ACHN (cell line): ENCODE measurements at places on chromosomes 16 and 17.

DNA sequence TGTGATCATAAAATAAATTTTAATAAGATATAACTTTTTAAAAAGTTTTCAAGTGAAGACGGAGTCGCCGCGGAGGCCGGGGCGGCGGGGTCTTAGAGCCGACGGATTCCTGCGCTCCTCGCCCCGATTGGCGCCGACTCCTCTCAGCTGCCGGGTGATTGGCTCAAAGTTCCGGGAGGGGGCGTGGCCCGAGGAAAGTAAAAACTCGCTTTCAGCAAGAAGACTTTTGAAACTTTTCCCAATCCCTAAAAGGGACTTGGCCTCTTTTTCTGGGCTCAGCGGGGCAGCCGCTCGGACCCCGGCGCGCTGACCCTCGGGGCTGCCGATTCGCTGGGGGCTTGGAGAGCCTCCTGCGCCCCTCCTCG, at the start of gene FOXC2:
Gene FOXC2 (plus strand): TSS at position 229 of the 365 bp plus-strand sequence. CDS start 507 bp downstream, outside the sequence.
- peak; percentile 94 for DNase-seq

DNA sequence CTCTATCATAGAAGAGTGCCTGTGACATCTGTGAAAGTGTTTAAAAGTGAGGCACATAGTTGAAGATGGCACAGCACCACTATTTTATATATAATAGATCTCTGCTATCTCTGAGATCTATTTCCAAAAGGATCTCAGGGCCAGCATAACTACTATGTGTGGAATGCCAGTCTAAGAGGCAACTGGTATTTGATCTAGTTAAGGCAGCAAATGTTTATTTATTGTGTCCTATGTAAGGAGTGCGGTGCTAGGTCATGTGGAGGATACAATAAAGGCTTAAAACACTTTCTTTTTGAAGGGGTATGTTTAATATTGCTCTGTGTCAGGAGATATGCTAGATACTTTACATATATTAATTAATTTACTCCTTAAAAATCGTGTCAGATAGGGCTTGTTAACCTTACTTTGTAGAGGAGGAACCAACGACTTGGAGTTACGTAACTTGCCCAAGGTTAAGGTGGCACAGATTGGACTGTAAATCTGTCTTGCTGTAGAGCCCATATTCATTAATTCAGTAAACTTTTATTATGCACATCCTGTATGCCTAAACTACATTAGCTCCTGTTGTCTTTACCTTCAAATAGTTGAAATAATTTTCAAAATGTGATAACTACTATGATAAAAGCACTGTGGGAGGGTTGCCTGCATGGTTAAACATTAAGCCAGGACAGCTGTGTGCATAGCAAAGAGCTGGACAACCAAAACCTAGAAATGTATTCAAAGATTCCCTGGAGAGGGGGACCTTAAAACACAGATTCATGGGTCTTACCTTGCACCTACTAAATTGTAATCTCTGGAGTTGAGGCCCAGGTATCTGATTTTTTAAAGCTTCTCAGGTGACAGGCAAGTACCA, 83.3 kb downstream of the NLK start:
- no peak for DNase-seq

GRCh38 chr16:17431968-17432625, 38.7 kb downstream of the XYLT1 start:
- DNase-seq = no peak

DNA sequence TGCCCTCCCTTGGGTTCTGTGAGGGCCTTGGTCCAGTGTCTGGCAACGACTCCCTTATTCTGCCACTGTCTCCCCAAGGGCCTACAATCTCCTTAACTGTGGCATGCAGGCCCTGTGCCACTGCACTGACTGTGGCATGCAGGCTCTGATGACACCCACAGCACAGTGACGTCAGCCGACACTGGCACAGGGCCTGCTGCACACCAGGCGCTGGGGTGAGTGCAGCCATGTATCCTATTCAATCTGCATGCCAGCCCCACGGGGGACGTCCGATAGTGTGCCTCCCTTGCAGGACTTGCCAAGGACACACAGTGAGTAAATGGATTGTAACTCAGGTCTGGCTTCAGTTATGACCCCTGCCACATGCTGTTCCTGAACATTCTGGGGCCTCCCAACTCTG, 39.8 kb upstream of the RASD1 start:
- no peak for DNase-seq

DNA sequence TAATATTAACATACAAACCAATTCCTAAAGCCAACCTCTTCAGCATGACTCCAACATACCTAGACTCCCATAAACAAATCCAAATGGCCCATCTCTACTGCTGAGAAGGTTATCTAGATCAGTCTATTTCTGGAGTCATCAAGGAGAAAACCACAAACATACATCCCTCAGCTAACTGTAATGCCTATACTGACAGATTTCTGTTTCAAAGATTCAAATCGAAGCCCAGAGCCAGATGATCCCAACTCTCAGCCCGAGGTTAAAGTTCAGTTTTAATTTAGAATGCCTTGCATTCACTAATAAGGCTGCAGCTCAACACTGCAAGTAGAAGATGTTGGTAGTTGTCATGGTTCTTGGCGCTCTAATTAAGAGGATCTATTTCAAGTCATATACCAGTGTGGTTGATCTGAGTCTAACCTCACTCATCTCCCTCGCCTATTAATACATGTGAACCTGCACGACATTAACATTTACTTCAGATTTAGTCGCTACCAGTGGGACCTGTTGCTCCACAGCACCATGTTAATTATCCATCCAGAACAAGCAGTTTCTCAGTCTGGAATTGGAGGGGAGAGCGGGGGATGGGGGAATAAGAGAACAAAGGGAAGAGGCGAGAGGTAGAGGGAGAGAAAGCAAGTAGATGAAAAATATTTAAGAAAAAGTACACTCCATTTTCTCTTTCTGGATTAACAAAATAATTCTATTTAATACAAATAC, 15.4 kb downstream of the PHF12 start:
- DNase-seq = no peak

GRCh38 chr17:27554152-27554551, 76.8 kb upstream of the LGALS9 start:
- DNase-seq = no peak

DNA sequence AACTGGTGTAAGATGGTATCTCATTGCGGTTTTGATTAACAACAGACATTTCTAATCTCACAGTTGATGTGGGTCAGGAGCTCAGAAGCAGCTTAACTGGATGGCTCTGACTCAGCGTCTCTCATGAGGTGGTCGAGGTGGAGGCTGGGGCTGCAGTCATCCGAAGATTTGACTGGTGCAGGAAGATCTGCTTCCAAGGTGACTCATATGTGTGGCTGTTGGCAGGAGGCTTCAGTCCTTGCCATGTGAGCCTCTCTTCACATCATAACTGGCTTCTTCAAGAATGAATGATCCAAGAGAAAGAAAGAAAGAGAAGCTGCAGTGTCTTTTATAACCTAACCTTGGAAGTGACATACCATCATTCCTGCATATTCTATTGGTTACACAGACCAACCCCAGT, 376.1 kb downstream of the SEC14L1 start:
- DNase-seq = peak; percentile 34
